CD4-positive, alpha-beta memory T cell (primary cell): ENCODE measurements at places on chromosomes 12 and 14. TPM values are rescaled to one million over a fixed set of nuclear protein-coding genes. Genes with fewer than 3 reads are reported as not detected.

- no peaks in the 10 kb centered on the region for H3K27me3 ChIP-seq
- DNase-seq = no peak
- no peaks in the 10 kb centered on the region for H3K4me1 ChIP-seq
- no peak overlapping the region for H3K27ac ChIP-seq
Measured at GRCh38 chr12:5809586-5809985, 135.5 kb downstream of the ANO2 start.

GRCh38 chr14:64289571-64289970 is 4.6 kb downstream of the ESR2 start:
- H3K4me3 ChIP-seq = no peak overlapping the region
- H3K36me3 ChIP-seq = no peaks in the 10 kb centered on the region
- H3K4me1 ChIP-seq = peaks cover 12% of the 10 kb centered on the region
- H3K27me3 ChIP-seq = no peaks in the 10 kb centered on the region

GRCh38 chr14:82911930-82912329 is 1378.3 kb upstream of the SEL1L start:
- H3K4me3 ChIP-seq = no peak overlapping the region
- no peaks in the 10 kb centered on the region for H3K4me1 ChIP-seq
- H3K27me3 ChIP-seq = no peaks in the 10 kb centered on the region

- H3K4me3 ChIP-seq = peak overlapping the region; percentile 84
- H3K36me3 ChIP-seq = peaks cover 28% of the 10 kb centered on the region
- H3K4me1 ChIP-seq = peaks cover 59% of the 10 kb centered on the region
- H3K27me3 ChIP-seq = no peaks in the 10 kb centered on the region
- peak; percentile 33 for DNase-seq
Measured at GRCh38 chr12:4274396-4275015, 944 bp downstream of the CCND2 start.

DNA sequence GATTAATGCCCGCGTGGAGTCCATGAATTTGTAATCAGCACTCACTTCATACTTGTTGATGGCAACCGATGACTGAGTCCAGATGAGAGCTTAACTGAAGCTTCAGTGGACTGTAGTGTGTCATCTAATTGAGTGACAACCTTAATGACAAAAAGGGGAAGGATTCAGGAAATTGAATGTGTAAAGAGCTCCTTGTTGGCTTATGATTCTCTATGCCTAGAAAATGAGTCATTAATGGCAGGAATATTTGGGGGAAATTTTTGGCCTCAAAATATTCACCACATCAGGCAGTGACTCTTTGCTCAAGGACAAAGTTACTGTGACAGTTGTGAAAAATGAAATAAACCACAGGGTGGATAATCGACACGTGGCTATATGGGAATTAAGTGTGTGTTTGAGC is 55.3 kb upstream of the STON2 start:
- no peaks in the 10 kb centered on the region for H3K36me3 ChIP-seq
- H3K27me3 ChIP-seq = no peaks in the 10 kb centered on the region
- no peaks in the 10 kb centered on the region for H3K4me1 ChIP-seq
- DNase-seq = no peak
- no peak overlapping the region for H3K4me3 ChIP-seq

GRCh38 chr12:91384366-91384765 is 201.7 kb upstream of the DCN start:
- H3K4me1 ChIP-seq = peaks cover 7% of the 10 kb centered on the region
- no peak overlapping the region for H3K4me3 ChIP-seq
- no peak for DNase-seq
- no peaks in the 10 kb centered on the region for H3K36me3 ChIP-seq
- no peak overlapping the region for H3K27ac ChIP-seq
- H3K27me3 ChIP-seq = no peaks in the 10 kb centered on the region

DNA sequence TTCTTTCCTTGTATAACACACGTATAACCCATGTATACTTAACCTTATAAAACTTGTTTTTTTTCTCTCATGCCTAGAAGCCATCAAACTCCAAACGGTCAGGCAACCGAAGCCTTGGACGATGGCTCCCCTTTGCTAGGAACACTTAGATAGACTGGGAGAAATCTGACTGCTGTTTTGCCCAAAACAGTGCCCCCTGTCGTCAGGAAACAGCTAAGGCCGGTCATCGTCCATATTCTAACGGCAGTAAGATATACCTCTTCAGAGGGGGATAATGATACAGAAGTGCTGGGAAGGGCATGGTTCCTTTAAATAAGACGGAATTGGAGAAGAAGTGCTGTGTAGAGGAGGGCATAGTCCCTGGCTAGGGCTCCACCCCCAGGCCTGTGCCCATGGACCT is 130.5 kb downstream of the SLC41A2 start:
- no peaks in the 10 kb centered on the region for H3K36me3 ChIP-seq
- H3K4me1 ChIP-seq = no peaks in the 10 kb centered on the region
- DNase-seq = no peak
- no peak overlapping the region for H3K4me3 ChIP-seq

- H3K4me3 ChIP-seq = no peak overlapping the region
- H3K27ac ChIP-seq = no peak overlapping the region
- H3K27me3 ChIP-seq = no peaks in the 10 kb centered on the region
- H3K4me1 ChIP-seq = no peaks in the 10 kb centered on the region
- DNase-seq = no peak
- H3K36me3 ChIP-seq = no peaks in the 10 kb centered on the region
Measured at GRCh38 chr12:4584281-4584680, 22.3 kb downstream of the DYRK4 start.

Gene APOF
- not detected for total RNA-seq

Gene ERP27
- total RNA-seq = 11.5 TPM

Gene B3GNT4
- 0.93 TPM for total RNA-seq

Gene CRACR2A
- 34.4 TPM for total RNA-seq

Gene LUM
- not detected for total RNA-seq

Gene PLA2G1B
- not detected for total RNA-seq
